Cardiac atrium fibroblast (primary cell): ENCODE measurements at places on chromosomes 13 and 19. TPM values are rescaled to one million over a fixed set of nuclear protein-coding genes. Genes with fewer than 3 reads are reported as not detected.

CEACAM7 gene
- total RNA-seq: not detected in 2 replicates

WTIP gene
- 21.8 and 31.4 TPM in 2 replicates for total RNA-seq

U2AF1L4 gene
- total RNA-seq: 14.3 and 17.8 TPM in 2 replicates

RFXAP gene
- 0.90 and 1.5 TPM in 2 replicates for total RNA-seq

FUT2 gene
- not detected in 2 replicates for total RNA-seq

NDUFA11 gene
- 316 TPM in 2 replicates for total RNA-seq

PSG11 gene
- not detected in 2 replicates for total RNA-seq

ICAM5 gene
- 4.5 and 6.9 TPM in 2 replicates for total RNA-seq

URAD gene
- total RNA-seq: not detected in 2 replicates

CLN5 gene
- 22.9 and 30.8 TPM in 2 replicates for total RNA-seq

IL27RA gene
- 1.1 TPM in 2 replicates for total RNA-seq

TPTE2 gene
- not detected in 2 replicates for total RNA-seq

OR7A17 gene
- not detected in 2 replicates for total RNA-seq

FAM83E gene
- total RNA-seq: 0.32 TPM in 1 of 2 replicates, not detected in the other

ZNF568 gene
- total RNA-seq: 6.3 and 9.1 TPM in 2 replicates

C19orf73 gene
- 0.97 and 2.2 TPM in 2 replicates for total RNA-seq

ZNF607 gene
- total RNA-seq: 2.0 and 2.9 TPM in 2 replicates

NXNL1 gene
- total RNA-seq: not detected in 2 replicates

CCDC122 gene
- 2.2 and 3.2 TPM in 2 replicates for total RNA-seq

PLPPR3 gene
- 0.36 and 2.1 TPM in 2 replicates for total RNA-seq

ADGRE3 gene
- not detected in 2 replicates for total RNA-seq

ZNF540 gene
- total RNA-seq: 0.16 and 0.18 TPM in 2 replicates

TMPRSS9 gene
- total RNA-seq: not detected in 2 replicates

ZNF444 gene
- 17.1 and 19.4 TPM in 2 replicates for total RNA-seq

ACP4 gene
- total RNA-seq: not detected in 2 replicates

ZNF155 gene
- total RNA-seq: 3.2 and 5.3 TPM in 2 replicates

TPP2 gene
- 30.0 and 36.6 TPM in 2 replicates for total RNA-seq

TMIGD2 gene
- not detected in 2 replicates for total RNA-seq

FXYD3 gene
- total RNA-seq: not detected in 2 replicates

SLC25A23 gene
- 26.7 and 52.0 TPM in 2 replicates for total RNA-seq

PSPC1 gene
- total RNA-seq: 28.8 and 30.0 TPM in 2 replicates

ADAMTS10 gene
- total RNA-seq: 7.8 and 26.0 TPM in 2 replicates

GPR12 gene
- not detected in 2 replicates for total RNA-seq

SHANK1 gene
- 1.1 and 2.8 TPM in 2 replicates for total RNA-seq

CGB3 gene
- not detected in 2 replicates for total RNA-seq

FFAR3 gene
- total RNA-seq: not detected in 2 replicates

ZNF420 gene
- 3.1 and 7.5 TPM in 2 replicates for total RNA-seq

ZNF543 gene
- 3.1 and 10.0 TPM in 2 replicates for total RNA-seq

IRS2 gene
- 25.6 and 27.6 TPM in 2 replicates for total RNA-seq

PPM1N gene
- total RNA-seq: 0.16 and 0.72 TPM in 2 replicates

NAT14 gene
- 10.7 and 13.0 TPM in 2 replicates for total RNA-seq

KIRREL2 gene
- total RNA-seq: 0.81 TPM in 1 of 2 replicates, not detected in the other

RXFP2 gene
- total RNA-seq: not detected in 2 replicates

FGF21 gene
- total RNA-seq: not detected in 2 replicates
